Femur (tissue), 1 donor: ENCODE measurements at places on chromosomes 11 and 22.

- no peak for DNase-seq
These were observed 205.4 kb downstream of the DBX1 start for GRCh38 chr11:19954899-19955298.

DNA sequence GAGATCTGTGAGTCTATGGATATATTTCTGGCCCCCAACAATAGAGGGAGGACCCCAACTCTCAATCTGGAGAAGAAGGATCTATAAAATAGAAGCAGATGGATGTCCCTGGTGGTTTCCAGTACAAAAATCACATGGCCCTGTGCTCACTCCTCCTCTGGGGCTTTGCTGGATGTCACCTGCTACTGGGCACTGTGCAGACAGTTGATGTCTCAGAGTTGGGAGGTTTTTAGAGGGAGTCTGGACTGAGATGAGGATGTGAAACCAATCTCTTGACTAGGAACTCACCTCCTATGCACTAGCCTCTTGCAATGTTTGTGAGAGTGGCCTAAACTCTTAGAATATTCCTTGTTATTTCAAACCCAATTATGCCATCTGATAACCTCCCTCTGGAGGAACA is 107.2 kb downstream of the SCN3B start:
- DNase-seq, result no peak

DNA sequence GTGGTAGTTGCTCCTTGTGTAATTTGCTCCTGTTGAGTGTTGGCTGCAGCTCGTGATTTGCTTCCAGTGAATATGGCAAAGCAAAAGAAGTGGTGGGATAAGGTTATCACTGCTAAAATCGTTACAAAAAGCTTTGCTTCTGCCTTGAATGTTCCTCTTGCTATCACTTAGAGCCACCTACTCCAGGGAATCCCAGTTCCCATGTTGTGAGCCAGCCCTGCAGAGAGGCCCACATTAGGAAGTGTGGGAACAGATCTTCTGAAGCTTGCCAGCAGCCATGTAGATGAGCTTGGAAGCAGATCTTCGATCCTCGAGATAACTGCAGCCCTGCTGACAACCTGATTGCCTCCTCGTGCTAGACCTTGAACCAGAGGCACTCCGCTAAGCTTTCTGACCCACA is 71.0 kb downstream of the SPECC1L start:
- no peak for DNase-seq

DNA sequence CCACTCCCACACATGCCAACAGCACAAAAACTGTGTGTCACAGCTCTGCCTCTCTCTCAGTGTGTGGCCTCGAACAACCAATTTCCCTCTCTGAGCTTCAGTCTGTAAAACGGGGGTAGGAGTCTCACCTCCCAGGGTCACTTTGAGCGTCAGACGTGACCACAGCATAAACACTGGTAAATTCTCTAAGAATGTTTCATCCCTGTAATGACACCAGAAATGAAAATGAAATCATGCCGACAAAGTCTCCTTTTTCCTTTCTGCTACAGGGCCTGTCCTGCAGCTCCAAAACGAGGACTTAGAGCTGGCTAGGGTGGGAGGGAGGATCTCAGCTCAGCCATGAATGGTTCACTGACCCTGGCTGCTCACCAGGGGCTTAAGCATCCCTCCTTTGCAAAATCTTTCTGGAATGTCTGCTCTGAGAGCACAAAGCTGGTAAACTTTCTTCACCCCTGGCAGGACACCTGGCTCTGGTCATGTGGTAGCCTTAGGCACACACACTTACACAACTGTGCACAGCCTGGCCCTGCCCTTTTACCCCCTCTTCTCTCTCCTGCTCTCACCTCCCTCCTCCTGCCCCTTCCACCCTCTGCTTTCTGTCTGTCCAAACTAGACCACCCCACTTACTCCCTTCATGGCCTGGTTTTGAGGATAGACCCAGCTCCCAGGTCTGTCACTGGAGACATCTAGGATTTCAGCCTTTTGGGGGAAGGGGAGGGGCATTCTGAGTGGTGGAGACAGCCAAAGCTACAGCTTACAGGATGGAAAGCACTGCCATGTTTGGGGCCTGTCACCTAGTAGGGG is 12.3 kb upstream of the TSKU start:
- DNase-seq, result no peak

DNA sequence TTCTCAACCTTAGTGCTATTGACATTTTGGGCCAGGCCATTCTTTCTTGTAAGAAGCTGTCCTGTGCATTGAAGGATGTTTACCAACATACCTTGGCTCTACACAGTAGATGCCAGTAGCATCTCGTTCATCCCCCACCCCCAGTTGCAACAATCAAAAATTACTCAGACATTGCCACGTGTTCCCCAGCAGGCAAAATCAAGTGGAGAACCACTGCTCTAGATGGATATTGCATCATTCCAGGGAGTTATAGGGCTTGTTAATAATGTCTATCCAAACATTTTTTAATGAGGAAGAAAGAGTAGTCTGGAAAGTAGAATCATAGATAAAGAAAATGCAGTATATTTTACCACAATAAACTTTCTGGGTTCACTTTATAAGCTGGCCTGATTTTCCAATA is 64.1 kb downstream of the PRMT3 start:
- DNase-seq, result no peak

DNA sequence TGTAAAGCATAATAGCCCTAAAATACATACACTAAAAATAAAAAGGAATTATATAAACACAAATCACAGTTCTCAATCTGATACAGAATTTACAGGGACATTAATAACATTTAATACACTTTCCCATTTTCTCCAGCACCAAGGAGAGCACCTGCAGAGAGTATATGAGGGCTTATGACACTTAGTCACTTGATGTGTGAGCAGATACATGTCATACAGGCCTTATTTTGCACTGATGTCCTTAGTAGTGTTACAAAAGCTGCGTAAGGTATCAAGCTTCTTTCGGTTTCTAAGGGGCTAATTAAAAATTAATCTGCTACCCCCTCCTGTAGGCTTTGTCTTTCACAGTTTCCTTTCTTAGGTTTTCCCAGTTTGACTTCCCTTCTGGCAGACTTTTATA is 61.3 kb downstream of the TRIM44 start:
- no peak for DNase-seq

DNA sequence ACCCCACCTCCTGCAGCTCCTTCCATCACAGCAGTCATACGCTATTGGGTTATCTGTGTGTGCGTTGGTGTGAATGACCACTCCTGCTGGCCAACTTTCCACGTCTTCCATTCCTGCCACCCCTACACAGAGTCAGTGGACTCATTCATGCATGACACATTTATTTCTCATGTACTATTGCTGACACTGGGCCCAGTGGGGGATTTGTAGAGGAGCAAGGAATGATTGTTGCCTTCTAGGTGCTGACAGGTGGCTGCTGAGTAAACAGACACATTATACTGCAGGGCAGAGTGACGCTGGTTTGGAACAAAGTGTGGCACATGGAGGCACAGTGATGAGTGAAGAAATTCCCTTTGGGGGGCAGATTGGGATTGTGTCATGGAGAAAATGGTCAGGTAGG is 113.9 kb downstream of the CCDC81 start:
- DNase-seq, result no peak

GRCh38 chr22:24117942-24118341 is 63.3 kb upstream of the SUSD2 start:
- no peak for DNase-seq

GRCh38 chr11:117874253-117874909 is 2.1 kb downstream of the FXYD6 start:
- no peak for DNase-seq

DNA sequence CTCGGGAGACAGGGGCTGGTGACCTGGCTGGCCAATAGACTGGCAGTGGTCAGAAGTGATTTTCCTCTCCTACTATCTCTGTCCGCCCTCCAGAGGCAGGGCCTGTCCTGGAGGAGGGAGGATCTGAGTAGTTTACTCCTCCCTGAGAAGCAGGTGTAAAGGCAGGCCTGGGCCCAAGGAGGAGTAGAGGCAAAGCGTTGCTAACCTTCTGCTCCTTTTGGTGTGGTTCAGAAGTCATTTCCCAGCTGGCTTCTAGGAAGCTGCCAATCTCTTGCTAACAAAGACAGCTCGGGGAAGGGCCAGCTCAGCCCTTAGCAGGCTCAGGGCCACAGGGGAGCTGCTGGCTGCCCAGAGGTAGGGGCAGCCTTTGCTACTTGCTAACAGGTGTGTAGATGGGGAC is 151.1 kb upstream of the NECTIN1 start:
- DNase-seq, result no peak

DNA sequence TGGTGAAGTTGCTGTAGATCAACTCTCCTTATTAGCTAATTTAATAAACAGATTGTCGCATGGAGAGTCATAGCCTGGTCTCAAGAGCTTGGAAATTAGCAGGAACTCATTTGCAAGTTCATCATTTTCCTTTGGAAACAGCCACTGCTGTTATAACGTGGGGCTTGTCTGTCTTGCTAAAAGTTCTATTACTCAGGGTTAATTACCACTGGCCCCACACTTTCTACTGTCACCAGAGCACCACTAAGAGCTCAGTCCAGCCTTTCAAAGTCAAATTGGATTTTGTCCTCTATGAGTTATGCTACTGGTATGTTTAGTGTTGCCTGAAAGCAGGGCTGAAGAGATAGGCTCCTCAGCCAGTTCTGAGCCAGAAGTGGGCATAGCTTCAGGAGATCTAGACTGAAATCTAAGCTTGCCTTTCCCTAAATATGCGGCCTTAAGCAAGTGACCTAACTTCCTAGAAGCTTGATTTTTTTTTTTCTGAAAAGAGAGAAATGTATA is 292.2 kb downstream of the INSC start:
- no peak for DNase-seq

GRCh38 chr11:86934926-86935579 is 20.1 kb downstream of the FZD4 start:
- DNase-seq, result no peak

DNA sequence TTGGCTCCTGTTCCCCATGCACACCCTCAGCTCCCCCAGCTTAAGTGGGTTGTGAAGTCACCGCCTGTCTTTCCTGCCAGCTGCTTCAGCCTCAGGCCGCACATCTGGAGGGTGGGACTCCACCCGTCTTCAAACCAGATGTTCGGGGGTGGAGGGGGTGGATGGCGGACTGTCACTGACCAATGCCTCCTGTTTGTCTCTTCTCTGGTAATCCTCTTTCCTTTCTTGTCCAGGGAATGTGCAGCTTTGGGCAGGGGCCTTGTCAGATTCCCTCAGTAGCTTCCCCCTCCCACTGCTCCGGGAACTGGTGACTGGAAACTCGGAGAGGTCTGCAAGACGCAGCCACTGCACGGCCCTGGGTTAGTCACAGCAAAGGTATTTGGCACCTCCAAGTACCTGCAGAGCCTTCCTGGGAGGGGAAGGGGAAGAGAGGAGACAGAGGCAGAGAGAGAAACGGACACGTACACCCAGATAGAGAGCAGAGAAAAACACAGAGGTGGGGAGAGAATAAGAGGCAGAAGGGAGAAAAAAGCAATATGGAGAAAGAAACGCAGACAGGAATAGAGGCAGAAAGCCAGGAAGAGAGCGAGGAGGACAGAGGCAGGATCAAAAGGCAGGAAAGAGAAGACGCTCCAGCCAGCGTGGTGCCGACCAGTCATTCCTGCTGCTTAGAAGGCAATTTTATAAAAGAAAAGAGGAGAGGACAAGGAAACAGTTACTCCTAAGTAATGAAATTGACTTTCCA is 56.1 kb upstream of the TIMP3 start:
- peak; percentile 91 for DNase-seq

DNA sequence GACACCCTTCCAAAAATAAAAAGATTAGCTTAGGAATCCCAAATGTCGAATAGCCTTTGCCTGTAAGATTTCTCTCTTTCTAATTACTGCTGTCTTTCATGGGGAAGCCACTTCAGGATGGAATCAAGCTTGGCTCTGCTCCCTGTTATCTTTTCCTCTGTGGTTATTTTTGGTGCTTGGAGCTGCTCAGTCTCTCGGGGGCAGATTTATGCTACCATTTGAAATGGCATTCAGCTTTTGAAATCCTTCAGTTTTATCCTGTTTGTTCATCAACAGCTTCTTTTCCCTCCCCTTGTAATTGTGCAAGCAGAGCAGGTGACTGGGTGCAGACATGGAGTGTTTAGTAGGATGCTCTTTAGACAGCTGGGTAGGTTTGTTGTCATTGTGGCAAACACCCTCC is 111.0 kb downstream of the DBX1 start:
- no peak for DNase-seq

DNA sequence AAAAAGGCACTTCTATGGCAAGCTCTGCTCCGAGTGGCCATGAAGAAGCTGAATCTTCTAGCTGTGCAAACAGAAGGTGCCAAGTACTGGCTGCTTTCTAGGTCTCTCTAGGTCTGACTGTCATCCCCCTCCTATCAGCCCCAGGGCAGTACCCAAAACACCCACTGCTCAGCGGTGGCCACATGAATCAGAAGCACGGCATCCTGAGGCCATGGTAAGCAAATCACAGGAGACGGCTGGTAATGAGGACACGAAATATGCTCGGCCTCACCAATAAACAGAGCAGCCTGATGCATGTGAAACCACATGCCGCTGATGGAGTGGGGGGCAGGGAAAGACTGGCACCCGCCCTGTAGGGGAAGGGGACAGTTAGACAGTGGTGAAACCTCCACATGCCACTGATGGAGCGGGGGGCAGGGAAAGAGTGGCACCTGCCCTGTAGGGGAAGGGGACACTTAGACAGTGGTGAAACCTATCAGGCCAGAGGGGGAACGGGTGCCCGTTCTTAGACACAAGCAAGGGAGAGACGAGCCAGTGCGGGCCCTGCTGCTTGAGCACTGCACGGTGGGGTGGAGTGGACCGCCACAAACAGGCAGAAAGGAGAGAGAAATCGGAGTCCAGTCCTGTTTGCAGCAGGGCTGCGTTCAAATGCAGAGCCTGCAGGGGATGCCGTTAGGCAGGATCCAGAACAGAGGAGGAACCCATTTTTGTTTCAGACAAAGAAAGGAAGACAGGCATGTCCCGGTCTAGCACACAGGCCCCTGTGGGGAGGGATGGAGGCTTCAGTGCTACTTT is 29.9 kb upstream of the MOB2 start:
- DNase-seq, result no peak

DNA sequence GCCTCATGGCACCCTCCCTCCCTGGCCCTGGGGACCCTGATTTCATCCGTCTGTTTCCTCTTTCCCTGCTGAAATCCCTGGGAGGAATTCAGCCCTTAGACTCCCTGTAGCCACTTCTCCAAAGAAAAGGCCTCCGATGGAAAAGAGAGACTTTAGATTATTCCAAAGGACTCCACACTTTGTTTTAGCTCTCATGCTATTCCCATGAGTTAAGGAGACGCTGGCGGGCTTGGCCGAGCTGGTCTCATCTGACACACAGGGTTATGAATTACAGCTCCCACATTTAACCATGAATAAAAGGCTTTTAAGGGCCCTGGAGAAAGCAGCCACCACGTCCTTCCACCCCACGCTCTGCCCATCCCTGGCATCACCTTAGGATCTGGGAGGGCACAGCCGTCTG is 57.0 kb downstream of the ANO1 start:
- no peak for DNase-seq
